ENCODE measurements at places on chromosomes 7 and 10.

DNA sequence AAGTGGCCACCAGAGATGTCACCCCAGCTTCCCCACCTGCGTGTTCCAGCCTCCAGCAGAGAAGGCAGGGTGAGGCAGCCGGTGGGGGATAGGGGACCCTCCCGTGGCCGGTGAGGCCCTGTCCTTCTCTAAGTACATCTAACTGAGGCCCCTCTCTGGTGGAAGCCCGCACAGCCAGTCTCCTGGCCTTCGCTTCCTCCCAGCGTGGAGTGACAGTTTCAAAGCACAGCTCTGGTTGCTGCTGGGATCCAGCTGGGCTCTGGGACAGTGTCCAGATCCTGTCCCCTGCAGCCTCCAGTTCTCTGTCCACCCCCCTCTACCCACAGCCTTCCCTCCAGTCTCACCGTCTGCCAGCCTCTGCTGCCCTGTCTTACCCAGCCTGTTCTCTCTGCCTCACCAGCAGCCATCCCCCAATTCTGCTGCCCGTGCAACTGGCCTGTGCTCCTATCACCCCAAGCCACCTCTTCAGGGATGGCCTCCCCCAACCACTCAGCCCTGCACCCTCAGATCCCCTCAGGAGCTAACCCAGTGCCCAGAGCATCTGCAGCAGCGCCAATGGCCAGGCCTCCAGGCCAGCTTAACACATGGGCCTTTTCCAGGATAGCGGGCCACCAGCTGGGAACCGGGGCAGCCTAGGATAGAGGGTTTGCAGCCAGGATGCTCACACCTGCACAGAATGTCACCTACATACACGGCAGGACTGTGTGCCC is 16.3 kb upstream of the SH2B2 start:
- DNase-seq, result no peak

DNA sequence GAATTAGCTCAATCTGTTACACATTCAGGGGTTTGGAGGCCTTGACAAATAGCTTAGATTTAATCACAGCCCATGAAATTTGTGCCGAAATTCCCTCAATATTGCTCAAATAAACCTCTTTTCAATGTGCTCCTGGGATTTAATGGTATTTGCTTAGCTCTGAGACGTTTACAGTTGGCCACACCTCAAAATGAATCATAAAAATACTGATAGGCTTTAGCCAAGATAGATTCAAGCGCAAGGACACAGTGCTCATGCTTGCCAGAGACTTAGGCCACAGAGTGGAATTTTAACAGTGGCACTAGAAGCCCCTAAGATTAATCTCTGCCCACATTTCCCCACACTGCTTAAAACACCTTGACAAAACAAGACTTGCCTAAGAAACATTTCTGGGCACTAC is 2.3 kb upstream of the SEMA3C start:
- no peak for DNase-seq

DNA sequence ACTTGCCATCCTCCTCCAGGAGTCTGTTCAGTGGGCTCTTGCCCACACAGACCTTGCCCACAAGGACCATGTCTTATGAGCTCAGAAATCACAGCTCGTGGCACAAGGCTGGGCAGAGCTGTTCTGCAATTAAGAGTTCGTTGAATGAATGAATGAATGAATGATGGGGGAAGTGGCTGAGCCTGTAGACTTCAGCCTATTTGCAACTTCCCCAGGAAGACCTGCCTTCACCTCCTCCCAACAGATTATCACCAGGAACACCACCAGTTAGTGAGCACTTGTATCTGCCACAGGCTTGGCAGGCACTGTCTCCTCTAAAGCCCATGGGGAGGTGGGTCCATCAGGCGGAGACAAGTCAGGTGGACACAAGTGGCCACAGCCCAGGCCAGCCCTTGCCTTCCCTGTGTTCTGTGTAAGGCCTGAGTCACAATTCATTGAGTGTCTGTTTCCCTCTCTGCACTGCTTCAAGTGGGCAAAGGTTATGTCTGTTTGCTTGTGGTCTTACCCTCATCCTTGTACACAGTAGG is 1.8 kb upstream of the FGF8 start:
- DNase-seq, result no peak

GRCh38 chr10:323651-324293 is 188.5 kb downstream of the ZMYND11 start:
- DNase-seq, result no peak

GRCh38 chr7:46554688-46555422 is 633.8 kb upstream of the IGFBP3 start:
- no peak for DNase-seq

DNA sequence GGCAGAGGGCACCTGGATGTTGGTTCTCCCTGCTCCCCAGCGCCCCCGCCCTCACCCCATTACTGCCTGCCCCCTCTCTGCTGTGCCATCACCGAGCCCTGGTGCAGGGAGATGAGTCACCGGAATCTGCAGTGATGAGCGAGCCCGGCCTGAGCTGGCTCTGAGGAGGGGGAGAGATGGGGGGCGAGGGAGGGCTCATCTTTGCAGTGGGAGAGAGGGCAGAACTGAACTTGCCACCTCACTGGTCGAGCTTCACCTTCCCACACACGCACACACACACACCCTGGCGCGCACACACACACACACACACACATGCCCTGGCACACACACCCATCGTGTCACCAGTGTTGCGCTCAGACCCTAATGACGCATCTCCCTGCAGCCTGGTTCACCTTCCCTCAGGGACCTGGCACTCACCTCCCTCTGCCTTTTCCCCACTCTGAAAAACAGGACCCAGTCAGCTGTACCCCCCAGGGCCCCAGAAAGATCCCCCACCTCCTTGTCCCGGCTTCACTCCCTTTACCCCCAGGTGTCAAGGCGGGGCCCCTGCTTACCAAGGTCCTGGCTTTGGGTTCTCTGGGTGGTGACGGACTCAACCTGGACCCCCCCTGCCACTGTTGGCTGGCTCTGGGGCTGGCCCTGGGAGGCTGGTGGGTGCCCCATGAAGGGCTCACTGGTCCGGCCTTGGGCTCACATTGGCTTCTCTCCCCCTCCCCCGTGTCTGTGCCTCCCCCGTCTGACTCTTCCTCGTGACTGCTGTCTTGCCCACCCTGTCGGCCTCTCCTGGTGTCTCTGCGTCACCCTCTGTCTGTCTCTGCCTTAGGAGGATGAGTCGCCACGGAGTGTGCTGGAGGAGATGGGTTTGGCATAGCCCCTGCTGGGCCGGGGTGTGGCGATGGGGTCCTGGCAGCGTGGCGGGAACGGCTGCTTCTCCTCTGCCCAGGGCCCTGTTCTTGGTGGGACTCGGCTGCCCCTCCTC is 5.4 kb downstream of the VGF start:
- no peak for DNase-seq

GRCh38 chr10:62866941-62867340 is 50.8 kb upstream of the EGR2 start:
- DNase-seq, result no peak

DNA sequence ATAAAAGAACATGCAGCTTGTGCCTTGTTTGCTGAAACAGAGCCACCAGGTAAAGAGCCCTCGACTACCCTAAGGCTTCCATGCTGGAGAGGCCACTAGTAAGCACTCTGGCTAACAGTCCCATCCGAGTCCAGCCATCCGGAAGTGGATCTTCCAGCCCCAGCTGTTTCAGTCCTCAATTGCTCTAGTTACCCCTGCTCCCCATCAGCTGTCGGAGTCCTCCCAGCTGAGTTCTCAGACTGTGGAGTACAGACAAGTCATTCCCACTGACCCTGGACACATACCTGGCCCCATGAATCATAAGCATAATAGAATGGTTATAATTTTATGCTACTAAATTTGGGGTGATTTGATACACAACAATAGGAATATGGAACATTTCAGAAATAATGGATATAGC is 13.5 kb upstream of the FZD1 start:
- DNase-seq, result no peak

DNA sequence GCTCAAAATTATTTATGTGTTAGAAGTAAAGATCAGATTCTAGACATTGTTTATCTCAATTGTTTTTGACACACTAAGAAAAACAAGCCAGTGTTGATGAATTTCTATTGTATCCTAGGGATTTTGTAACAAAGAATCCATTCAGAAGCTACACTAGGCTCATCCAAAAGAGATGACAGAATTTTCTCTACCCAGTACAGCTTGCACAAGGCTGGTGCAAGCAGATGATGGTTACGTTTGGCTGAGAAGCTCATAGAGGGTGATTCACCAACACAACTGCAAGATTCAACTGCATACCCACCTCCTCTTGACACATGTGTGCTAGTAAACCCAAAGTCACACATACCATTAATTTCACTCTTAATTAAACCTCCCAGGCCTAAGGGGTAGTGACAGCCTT is 20.8 kb downstream of the GRM3 start:
- DNase-seq, result no peak

- DNase-seq, result no peak
Observed at GRCh38 chr7:115748123-115748738, 282.3 kb downstream of the TFEC start.

GRCh38 chr10:128013626-128014025 is 106.7 kb downstream of the PTPRE start:
- no peak for DNase-seq

DNA sequence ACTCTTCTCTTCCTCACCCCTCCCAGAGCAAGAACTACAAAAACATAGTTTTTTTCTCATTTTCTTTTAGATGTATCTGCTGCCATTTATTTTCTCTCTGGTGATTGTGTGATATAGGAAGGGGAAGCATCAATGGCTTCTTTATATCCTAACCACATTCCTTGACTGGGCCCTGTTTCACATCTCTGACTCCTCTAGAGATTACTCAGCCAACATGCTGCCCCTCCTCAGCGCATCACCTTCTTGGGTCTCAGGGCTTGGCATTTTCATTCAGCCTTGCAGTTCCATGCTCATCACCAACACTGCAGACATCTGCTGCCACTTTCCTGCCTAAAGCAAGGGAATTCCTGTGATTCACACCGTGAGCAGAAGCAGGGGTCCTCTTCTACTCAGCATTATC is 705.5 kb downstream of the AUTS2 start:
- DNase-seq, result no peak

GRCh38 chr7:91264924-91265681 is 870 bp downstream of the FZD1 start:
- no peak for DNase-seq

DNA sequence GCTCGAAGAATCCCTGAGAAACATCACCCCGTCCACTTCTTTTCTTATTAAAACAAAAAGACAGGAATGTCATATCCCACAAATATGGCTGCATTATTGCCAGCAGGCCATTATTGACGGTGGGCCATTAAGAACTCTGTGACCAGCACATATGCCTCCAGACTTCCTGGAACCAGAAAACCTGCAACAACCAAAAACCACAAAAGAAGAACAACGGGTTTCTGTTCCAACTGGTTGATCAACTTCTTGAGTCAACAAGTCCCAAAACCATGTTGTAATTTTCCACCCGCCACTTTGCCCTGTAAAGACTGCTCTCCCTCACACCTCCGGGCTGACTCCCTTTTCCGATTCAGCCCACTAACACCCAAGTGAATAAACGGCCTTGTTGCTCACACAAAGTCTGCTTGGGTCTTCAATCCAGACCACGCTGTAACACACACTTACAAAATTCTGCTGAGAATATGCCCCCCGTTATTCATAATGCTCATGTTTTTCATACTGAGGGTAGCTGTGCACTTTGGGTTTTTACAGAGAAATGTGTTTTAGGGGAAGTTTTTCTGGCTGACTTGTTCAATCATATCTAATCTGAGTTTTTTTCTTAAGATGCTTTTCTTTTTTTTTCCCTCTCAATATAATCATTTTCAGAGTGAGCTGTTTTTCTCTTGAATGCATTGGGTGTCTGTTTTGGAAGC is 20.7 kb downstream of the ZNF107 start:
- no peak for DNase-seq

GRCh38 chr7:49866076-49866735 is 92.8 kb downstream of the VWC2 start:
- DNase-seq, result no peak

- DNase-seq, result no peak
Observed at GRCh38 chr7:108257954-108258353, 127.8 kb upstream of the LAMB4 start.

- DNase-seq, result no peak
Observed at GRCh38 chr10:97733256-97733655, 3.7 kb upstream of the ZFYVE27 start.

- no peak for DNase-seq
Observed at GRCh38 chr7:107453388-107453787, 16.5 kb upstream of the GPR22 start.

DNA sequence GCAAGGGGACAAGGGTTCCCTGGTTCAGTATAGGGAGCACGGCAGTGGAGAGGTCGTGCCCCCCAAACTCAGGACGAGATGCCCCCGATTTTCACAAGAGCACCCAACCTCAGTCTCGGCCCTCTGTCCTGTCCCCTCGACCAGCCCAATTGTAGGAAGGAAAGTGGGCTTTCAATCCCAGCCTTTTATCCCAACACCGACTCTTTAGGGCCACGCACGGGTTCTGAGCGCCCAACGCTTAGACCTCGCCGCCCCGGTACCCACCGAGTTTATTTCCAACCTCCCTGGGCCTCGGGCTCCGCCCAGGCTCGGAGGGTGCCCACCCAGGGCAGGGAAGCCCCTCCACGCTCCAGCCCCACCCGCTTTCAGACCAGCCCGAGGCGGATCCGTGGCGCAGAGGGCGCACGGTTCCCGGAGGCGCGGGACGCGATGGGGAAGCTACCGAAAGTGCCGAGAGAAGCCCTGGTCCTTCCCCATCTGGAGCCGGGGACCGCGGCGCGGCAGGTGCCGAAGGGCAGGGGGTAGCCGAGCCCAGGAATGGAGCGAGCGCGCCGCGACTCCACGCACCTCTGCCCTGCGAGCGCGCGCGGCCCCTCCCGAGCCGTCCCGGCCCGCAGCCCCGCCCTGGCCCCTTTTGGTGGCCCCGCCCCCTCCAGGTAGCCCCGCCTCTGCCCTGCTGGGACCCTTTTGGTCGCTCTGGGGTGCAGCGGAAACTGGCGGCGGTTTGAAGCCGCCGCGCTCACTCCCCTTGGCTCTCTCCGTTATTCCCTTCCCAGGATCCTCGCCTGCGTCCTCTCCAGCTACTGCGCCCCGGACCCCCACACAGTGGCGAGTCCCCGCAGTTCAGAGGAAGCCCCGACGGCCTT is 20.4 kb downstream of the GRID2IP start:
- DNase-seq, result no peak

GRCh38 chr7:38938001-38938485 is 29.1 kb upstream of the VPS41 start:
- no peak for DNase-seq

- DNase-seq, result no peak
Observed at GRCh38 chr10:80458638-80459037, 4.5 kb downstream of the TSPAN14 start.

GRCh38 chr7:36456138-36456537 is 66.5 kb downstream of the ANLN start:
- no peak for DNase-seq

GRCh38 chr7:8325067-8325466 is 63.1 kb upstream of the ICA1 start:
- DNase-seq, result no peak

GRCh38 chr10:89164080-89164479 is 43.0 kb downstream of the CH25H start:
- DNase-seq, result no peak

GRCh38 chr7:25297278-25297677 is 69.0 kb upstream of the NPVF start:
- no peak for DNase-seq

GRCh38 chr7:22577470-22578001 is 77.5 kb upstream of the STEAP1B start:
- no peak for DNase-seq

GRCh38 chr10:92244796-92245195 is 46.1 kb downstream of the CPEB3 start:
- no peak for DNase-seq

GRCh38 chr7:144519925-144520324 is 116.4 kb upstream of the NOBOX start:
- no peak for DNase-seq

Data from NCI-H1930 (cell line).